ENCODE measurements at places on chromosomes 3 and 15.

- DNase-seq = no peak
Measured at GRCh38 chr3:129005526-129006303, 4.6 kb downstream of the EFCC1 start.

DNA sequence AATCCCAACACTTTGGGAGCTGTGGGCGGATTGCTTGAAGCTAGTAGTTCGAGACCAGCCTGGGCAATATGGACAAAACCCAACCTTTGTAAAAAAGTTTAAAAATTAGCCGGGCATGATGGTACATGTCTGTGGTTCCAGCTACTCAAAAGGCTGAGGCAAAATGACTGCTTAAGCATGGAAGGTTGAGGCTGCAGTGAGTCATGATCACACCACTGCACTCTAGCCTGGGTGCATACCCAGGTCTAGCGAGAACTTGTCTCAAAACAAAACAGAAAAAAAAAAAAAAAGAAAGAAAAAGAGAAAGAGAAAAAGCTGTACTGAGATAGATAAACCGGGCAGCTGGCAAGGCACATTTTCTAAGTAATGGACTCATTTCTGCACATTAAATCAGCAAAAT is 10.6 kb downstream of the ARPP19 start:
- DNase-seq = no peak

DNA sequence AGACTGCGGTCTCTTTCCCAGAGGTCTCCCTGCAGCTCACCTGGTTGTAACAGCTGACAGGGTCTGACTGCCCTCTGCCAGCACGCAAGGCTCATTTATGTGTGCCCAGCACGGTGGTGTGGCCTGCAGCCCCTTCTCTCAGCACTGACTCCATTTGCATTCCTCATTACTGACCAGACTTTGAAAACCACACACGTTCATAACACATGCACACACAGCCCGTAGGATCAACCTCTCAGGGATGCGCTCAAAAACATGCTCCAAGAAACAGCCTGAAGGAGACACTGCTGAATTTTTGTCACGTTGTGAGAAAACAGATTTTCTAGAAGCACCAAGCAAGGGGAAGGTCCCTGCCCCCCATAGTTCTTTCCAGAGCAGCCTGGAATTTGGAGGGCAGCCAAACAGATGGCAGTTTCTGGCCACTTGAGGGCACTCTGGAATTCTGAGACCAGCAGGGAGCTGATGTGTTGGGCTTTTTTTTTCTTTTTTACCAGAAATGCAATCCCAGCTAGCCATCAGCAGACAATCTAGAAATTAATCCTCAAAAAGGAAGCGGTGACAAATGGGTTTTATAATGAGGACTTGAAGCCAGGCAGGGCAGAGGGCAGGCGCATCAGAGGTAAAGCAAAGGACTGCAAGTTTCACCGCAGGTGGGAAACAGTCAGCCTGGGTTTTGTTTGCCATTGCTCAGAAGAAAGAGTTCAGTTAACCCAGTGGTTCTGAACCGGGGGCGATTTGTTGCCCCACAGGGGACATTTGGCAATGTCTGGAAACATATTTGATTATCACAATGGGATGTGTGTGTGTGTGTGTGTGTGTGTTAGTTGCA is 170.5 kb upstream of the PROK2 start:
- no peak for DNase-seq

DNA sequence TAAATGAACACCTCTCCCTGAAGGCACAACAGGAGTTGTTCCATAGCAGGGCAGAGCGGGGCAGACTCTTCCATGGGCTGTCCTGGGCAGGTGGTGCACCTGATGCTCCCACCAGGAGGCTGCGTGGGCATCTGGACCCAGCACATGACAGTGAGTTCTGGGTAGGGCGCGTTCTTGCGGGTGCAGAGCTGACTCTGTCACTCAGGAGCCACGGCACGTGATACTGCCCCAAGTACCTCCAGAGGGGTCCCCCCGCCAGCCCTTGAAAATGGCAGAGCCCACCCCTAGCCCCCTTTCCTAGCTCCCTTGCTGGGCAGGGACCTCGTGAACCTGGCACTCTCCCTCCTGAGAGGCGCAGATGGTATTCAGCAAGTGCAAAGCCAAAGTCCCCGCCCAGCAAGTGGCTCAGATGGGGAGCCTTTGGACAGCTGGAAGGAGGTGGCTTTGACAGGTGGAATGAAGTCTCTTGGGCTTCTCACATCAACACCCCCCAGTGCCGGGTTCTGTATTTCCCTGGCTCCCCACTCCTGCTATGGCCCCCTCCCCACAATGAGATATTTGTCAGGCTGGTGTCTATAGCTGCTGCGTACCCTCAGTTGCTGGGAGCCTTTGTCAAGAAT is 172.1 kb downstream of the TBC1D2B start:
- DNase-seq = no peak

DNA sequence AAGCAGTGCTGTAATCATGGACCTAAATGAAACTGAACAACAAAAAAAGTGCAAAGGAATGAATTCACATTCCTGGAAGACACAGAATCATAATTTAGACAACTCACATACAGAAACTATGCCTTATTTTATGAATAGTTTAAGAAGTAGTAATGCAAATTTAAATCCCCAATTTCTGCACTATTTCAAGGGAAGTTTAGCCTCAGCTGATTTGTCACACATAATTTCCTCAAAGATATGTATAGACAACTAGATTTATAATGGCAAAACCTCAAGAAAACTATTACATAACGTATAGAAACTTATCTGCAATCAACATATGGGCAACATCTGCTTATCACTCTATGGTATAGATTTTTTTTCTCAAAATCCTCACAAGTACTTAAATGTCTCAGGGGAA is 7.8 kb upstream of the PTX3 start:
- no peak for DNase-seq
